COR-L47 (cell line): ENCODE measurements at places on chromosomes 5 and 9.

- no peak for DNase-seq
These were observed 186.3 kb upstream of the RGMB start for GRCh38 chr5:98587166-98587565.

GRCh38 chr9:118734696-118735095 lies 634.5 kb downstream of the BRINP1 start:
- no peak for DNase-seq

DNA sequence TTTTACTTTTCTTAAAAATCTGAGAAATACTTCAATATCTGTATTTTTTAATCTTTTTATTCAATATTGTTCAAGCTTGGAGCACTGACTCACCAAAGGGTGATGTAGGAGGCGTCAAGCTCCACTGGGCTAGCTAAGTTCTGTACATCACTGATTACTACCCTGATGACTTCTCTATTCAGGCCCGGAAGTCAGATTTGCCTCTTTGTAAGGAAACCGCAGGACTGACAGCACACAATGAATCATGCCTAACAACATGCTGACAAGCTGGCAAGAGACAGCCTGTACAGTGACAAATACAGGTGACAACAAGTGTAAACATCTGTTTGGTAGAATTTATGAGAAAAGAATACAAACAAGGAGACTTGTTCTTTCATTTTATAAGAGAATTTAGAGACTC lies 627.9 kb upstream of the RORB start:
- peak; percentile 84 for DNase-seq

DNA sequence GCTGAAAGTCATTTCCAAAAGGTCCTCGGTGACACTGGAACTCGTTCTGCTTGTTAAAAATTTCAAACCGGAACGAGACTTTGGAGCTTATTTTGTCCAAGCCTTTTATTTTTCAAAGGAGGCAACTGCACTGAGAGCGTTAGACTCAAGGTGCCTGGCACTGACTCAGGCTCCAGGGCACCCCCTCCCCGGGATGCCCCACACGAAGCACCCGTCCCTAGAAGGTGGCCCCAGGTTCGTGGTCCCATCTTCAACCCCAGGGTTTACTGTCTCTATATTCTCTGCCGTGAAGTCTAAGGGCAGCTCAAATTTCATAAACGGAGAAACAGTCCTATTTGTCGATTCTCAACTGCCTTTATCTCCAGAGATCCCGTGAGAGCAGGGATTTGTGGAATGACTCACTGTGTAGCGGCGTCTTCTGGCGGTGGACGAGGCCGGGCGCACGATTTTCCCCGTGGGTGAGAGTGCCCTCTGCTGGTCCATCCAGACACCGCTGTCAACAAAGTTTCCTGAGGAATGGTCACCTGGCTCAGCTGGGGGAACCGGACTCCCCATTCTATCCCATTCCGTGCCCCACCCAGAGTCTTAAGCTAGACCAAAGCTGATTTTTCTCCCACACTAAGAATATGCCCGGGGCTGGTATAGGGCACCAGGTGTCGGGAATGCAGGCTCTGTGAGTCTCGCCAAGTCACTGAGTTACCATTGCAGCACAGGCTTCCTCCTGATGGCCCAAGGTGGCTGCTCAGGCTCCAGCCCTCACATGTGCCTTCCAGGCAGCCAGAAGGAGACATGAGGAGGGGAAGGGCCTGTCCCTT lies 27.1 kb upstream of the SLC6A19 start:
- DNase-seq, result peak; percentile 44

DNA sequence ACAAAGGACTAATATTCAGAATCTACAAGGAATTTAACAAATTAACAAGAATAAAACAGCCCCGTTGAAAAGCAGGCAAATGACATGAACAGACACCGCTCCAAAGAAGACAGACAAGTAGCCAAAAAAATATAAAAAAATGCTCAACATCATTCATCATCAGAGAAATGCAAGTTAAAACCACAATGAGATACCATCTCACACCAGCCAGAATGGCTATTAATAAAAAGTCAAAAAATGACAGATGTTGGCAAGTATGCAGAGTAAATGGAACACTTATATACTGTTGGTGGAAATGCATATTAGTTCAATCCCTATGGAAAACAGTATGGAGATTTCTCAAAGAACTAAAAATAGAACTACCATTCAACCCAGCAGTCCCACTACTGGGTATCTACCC lies 302.7 kb upstream of the RGMB start:
- DNase-seq, result no peak

DNA sequence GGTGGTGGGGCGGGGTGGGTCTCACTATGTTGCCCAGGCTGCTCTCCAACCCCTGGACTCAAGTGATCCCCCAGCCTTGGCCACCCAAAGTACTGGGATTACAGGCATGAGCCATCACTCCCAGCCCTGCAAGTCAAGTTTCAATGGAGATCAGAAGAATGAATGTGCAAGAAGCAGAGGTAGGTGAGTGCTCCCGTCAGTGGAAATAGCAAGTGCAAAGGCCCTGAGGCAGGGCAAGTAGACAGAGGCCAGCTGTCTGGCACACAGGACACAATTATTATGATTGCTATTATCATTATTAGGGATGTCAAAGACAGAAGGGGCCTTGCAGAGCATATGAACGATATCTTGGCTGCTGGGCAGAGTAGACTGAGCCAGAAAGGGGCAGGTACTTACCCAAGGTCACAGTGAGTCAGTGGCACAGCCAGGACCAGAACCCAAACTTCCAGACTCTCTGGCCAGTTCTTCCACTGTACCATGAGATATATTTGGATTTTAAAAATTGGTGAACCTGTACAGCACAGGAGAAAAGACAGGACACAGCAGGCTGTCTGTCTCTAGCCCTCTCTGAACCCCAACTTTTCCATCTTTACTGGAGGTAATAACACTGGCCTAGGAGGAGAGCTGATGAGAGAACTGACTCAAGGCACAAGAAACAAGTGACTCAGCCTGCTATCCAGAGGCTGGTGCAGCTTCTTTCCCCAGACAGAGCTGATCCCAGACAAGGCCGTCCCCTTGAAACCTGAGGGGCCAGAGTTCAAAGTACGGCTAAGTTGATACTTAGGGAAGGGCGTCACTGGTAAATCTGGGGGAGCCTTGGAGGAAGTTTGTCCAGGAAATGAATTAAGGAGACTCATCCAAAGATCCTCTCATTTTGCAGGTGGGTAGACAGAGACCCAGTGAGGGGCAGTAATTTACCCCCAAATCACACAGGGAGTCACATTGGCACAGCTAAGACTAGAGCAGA lies 1.4 kb downstream of the HDHD3 start:
- no peak for DNase-seq

GRCh38 chr9:132991351-132992300 lies 13.1 kb downstream of the GFI1B start:
- DNase-seq, result no peak

- DNase-seq, result no peak
These were observed 38.9 kb downstream of the LYRM7 start for GRCh38 chr5:131209506-131210150.

GRCh38 chr9:14007190-14007769 lies 306.7 kb downstream of the NFIB start:
- no peak for DNase-seq

- DNase-seq, result no peak
These were observed 21.9 kb downstream of the STXBP1 start for GRCh38 chr9:127634021-127634420.

DNA sequence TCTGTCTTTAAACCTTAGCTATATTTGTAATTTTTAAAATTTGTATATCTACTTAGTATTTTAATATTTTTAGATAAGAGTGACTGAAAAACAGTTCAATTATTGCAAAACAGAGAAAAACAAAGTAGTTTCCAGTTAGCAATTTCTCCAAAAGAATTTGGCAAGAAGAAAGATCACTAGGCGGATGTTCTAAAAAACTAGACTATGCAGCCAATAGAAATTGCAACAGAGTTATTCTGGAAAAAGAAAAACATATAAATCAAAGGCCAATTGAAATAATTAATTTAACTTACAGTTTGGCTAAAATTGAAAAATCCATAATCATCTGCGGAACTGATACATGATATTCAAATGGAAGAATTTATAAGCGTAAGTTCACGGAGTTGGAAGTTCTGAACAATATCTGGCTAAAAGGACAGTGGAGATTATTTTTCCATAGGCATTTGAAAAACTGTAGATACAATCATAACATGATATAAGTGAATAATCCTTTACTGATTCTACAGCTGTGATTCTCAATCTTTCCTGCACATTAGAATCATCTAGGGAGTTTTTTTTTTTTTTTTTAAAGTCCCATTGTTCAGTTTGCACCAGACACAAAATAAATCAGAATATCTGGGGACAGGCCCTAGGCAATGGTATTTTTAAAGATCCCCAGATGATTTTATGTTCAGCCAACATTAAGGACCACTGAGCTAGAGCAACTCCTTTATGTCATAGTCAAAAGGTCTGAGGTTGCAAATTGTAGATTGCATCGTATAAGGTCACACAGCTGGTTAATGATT lies 605.1 kb upstream of the DAB2 start:
- no peak for DNase-seq

- no peak for DNase-seq
These were observed 11.9 kb downstream of the ROPN1L start for GRCh38 chr5:10453545-10453944.

- no peak for DNase-seq
These were observed 16.2 kb downstream of the LMNB1 start for GRCh38 chr5:126793097-126793496.

DNA sequence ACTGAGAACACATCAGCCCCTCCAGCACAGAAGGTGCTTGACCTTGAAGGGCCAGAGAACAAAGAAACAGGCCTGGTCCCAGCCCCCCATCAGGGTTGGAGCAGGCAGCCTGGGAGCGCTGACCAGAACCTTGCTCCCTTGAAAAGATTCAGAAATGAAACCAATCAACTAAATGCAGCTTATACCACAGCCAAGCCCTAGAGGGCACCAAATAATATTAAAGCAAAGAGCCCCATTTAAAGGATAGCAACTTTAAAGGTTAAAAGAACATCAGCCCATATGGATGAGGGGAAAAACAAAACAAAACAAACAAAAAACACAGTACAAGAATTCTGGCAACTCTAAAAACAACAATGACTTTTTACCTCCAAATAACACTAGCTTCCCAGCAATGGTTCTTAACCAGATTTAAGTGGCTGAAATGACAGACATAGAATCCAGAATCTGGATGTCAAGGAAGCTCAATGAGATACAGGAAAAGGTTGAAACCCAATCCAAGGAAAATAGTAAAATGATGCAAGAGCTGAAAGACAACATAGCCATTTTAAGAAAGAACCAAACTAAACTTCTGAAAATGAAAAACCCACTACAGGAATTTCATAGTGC lies 471.9 kb downstream of the MTRR start:
- DNase-seq, result peak; percentile 12

GRCh38 chr9:112049811-112050516 lies 125.1 kb downstream of the SUSD1 start:
- DNase-seq, result no peak

GRCh38 chr9:129822898-129823541 lies 916 bp downstream of the TOR1A start:
- DNase-seq, result no peak

DNA sequence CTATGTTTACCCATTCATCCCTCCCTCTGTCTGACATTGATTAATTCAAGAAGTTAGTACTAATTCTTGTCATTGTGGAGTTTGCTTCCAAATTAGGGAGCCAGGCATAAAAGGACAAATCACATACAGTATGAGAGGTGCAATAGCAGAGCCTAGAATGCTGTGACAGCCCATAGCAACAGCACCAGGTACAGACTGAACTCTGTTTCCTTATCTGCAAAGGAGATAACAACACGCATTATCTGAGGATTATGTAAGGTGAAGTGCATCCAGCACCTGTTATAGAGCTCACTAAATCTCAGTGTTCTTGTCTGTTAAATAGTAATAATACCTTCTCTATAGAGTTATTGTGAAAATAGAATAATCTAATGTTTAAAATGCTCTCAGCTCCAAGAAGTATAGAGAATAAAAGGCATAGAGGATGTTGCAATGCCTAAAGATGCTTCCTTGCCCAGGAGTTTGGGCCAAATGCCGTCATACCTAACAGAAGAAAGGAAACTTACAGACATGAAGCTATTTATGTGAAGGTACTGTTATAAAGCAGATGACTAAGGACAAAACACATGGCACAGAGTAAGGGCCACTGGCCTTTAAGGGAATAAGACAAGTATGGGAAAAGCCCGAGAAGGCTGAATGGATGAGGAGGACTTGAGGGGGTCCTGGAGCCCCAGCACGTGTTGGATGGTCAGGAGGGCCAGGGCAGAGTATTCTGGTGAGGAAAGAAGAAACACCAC lies 214.5 kb downstream of the ATP10B start:
- no peak for DNase-seq

DNA sequence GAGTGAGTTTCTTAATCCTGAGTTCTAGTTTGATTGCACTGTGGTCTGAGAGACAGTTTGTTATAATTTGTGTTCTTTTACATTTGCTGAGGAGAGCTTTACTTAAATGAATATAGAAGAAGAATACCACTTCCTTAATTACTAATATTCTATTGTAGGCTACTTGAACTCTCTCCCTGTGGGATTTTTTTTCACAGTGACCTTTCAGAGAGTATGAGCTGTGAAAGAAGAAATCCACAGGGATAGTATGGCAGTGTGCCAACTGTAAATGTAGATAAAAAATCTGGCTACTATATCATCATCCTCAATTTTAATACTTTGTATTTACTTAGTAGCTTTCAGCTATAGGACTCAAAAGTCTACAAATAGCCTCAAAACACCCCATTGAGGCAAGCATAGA lies 67.3 kb downstream of the COMMD10 start:
- peak; percentile 6 for DNase-seq

- no peak for DNase-seq
These were observed 126.1 kb downstream of the DRD1 start for GRCh38 chr5:175317872-175318271.

- DNase-seq, result no peak
These were observed 196.3 kb upstream of the DAPK1 start for GRCh38 chr9:87301371-87301770.

DNA sequence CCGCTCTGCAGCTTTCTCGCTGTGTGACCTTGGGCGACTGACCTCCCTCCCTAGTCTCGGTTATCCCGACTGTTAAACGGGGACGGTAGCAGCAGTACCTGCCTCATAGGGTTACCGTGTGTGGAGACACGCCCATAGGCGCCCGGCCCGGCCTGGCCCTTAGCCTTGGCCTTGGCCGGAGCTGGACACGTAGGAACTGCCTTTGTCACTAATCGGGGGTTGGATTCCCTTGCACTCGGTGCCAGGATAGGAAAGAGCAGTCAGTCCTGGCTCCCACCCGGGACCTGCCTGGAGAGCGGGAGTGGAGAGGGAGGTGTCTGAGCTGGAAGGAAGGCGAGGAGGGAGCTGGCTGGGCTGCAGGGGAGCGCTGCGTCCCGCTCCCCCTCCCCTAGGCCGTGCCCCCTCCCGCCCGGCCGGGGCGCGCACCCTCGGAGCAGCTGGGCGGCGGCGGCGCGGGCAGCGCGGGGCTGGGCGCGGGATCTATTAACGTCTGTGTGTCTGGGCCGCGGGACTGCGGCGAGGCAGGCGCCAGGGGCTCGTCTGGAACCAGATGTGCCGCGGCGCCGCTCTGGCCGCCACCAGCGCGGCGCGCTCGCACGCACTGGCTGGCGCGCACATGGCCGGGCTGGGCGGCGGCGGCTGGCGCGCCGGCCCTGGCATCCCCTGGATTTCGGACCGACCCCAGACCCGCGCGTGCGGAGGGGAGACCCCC lies 31.7 kb downstream of the PRRX2 start:
- DNase-seq, result peak; percentile 56
